Right lung (tissue), 10 donors: ENCODE measurements at places on chromosomes 7 and 10.
A peak's percentile ranks its signal among the peaks of the same experiment; 100 is the strongest.

DNA sequence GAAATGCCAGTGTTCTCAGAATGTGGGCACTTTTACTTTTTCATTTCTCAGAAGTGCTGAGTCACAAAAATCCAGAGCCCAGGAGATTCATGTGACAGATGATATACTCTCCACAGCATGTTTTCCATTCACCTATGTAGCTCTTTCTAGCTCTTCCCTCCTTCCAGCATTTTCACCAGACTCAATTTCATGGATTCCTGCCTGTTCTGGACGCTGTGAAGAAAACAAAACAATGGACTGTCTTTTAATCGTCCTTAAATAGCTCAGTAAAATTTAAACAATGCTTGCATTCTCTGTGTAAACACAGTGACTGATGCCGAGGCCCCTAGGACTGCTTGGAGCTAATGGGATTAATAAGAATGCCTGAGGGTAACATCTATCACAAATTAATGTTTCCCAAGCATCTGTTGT lies 25.5 kb downstream of the ZNF713 start:
- DNase-seq: no peak

DNA sequence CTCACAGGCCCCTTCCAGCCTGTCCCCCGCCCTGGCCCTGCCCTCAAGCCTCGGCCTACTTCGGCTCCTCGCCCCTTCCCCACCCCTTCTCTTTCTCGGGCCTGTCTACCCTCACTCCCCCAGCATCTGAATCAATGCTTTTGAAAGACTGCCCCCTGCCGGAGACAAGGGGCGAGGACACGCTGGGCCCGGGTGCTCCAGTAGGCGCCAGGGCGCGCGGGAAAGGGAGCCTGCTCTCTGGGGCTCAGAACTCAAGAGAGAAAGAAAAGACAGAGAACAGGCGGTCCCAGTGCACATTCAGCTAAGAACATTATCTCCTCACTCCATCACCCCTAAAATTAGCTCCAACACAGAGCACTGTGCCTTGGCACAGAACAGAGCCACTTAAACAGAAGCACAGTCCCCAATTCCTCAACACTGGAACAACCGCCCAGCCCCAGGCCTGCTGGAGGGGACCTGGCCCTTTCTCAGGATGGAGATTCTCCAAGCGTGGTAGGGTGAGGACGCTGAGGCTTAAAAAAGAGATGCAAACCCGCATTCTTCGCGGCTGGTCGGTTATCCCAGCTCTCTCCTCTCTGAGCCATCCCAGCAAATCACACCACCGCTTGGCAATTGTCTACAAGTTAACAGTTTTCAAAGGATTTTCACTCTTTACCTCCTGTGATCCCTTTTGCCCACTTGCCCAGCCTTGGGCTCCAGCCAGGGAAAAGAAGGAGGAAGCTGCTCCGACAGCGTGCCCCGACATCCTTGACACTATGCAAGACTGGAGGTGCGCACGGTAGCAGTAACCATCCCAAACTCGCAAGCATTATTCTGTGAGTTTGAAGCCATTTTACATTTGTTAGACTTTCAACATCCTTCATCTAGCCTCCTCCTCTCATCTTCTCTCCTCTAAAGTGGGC lies 2.1 kb downstream of the GIGYF1 start:
- peak; percentile 73 for DNase-seq

DNA sequence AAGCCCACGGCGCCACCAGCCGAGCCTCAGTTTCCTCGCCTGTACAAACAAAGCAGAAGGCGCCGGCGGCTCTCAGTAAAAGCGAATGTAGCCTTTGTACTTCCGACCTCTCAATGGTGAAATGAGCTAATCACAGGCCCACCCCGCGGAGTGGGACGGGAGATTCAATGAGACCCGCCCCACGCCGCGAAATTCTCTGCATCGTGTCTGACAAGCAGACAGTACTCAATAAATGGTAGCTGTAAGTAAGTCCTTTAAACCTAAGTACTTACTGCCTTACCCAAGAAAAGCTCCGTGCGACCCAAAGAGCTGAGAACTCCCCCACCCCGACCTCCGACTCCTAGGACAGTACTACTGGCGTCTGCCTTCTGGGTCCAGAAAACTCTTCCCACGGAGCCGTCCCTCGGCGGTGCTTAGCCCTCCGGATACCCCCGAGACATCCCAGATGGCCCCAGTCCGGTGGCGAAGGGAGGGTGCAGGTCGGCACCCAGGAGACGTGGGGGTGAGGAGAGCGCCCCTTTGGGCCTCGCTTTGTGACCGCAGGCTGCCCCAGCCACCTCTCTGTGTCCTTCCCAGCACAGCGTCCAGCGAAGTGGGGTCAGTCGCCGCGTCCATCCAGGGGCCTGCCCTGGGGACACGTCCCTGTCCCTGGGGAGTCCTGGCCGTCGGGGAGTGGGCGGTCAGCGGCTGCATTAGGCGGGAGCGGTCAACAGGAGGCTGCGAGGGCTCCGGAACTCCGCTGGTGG lies 972 bp upstream of the CXCL12 start:
- DNase-seq: no peak

DNA sequence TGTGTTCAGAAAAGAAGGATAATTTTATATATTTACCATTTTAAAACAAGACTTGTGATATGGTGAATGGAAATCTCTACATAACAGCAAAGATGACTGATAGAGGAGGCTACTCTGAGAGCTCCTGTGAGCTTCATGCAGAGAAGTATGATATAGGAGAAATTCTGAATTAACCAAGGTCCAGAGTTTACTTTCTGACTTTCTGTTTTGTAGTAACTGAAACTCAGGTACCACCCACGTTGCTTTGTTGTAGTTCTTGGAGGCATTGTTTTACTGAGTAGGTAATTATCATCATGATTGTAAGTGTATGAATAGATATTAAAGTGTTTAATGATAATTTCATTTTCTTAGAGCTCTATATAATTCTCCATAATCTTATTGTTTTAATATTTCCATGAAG lies 18.0 kb upstream of the SFR1 start:
- DNase-seq: no peak

- DNase-seq: peak; percentile 34
These were observed 169.3 kb upstream of the LRRN3 start for GRCh38 chr7:110921595-110922151.

- peak; percentile 27 for DNase-seq
These were observed 88.5 kb upstream of the ATP6V0A4 start for GRCh38 chr7:138886501-138886917.

GRCh38 chr10:50260791-50261281 lies 9.5 kb upstream of the ASAH2 start:
- no peak for DNase-seq

- peak; percentile 68 for DNase-seq
These were observed 81.4 kb downstream of the LRRC4 start for GRCh38 chr7:127949769-127950222.

GRCh38 chr10:103495321-103495720 lies 1.8 kb downstream of the NEURL1 start:
- DNase-seq: no peak

GRCh38 chr7:875476-876076 lies 778 bp upstream of the GET4 start:
- no peak for DNase-seq

DNA sequence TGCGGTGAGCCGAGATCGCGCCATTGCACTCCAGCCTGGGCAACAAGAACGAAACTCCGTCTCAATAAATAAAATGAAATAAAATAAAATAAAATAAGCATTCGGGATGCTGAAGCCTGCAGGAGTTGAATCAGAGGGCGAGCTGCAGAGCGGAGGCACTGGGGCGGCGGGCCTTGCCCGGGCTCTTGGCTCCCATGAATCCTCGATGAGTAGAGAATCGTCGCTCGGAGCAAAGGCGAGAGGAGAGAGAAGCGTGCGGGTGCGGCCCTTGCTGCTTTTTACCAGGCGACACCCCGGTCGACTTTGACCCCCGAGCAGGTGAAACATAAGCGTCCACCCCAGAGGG lies 168.3 kb downstream of the UBE2H start:
- DNase-seq: no peak

GRCh38 chr10:22505911-22506685 lies 160.8 kb downstream of the SPAG6 start:
- DNase-seq: no peak

- DNase-seq: no peak
These were observed 2.2 kb upstream of the SUN3 start for GRCh38 chr7:48031111-48031510.

- no peak for DNase-seq
These were observed 486.4 kb downstream of the MAGI2 start for GRCh38 chr7:78967046-78967445.

- no peak for DNase-seq
These were observed 104.3 kb downstream of the CREB5 start for GRCh38 chr7:28516390-28517172.

GRCh38 chr10:93098816-93099215 lies 25.1 kb downstream of the CYP26A1 start:
- DNase-seq: no peak

- no peak for DNase-seq
These were observed 32.9 kb downstream of the ICA1 start for GRCh38 chr7:8228766-8229674.

DNA sequence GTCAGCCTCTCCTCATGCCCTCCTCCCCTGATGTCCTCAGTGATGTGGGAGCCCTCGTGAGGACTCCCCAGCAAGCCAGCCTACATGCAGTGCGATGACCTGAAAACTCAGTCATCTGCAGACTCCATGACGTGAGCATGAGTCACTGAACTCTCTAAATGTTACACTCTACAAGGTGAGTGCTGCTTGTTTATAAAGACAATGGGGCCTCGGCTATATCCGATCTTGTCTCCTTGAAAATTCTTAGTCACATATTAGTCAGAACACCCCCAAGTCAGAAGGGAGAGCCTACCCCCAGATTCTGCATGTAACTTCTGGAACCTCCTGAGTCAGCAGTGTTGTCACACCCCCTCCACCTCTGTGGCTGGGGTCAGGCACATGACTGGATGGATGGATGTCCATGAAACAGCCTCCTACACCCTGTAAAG lies 673.8 kb downstream of the INHBA start:
- DNase-seq: no peak

- DNase-seq: no peak
These were observed 23.4 kb upstream of the SMIM30 start for GRCh38 chr7:113141803-113142202.

GRCh38 chr10:36358736-36359135 lies 716.6 kb upstream of the FZD8 start:
- DNase-seq: no peak
